Activated T-cell treated with anti-CD3 and anti-CD28 coated beads for 24 hours (primary cell): ENCODE measurements at places on chromosomes 7 and 10.

- DNase-seq: no peak
Measured at GRCh38 chr7:26868841-26869495, 4.6 kb upstream of the SKAP2 start.

GRCh38 chr10:32190890-32191491, 134.8 kb upstream of the KIF5B start:
- no peak for DNase-seq

DNA sequence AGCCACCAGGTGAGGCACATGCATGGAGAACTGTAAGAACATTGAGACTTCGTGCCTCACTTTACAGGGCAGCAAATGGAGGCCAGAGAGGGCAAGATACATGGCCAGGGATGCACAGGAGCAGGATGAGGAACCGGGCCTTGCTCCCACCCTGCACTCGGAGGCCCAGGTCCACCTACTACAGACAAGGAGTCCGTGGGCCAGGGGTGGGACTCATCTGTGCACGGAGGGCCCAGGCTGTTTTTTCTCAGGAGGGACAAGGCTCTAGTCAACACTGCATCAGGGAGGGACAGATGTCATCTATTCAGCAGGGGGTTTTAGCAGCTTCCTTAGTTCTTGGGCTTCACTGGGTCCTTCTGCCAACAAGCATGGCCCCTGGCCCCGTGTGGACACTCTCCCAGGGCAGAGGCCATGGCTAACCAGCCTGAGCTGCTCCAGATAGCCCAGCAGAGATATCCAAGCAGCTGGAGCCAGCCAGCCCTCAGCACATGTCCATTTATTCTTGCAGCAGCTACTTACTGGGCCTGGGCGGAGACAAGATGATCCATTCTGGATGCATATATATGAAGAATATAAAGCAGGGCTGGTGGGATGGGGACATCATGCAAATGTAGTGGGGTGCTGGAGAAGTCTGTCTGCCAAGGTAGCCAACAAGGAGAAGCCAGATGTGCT, 134.5 kb upstream of the RET start:
- no peak for DNase-seq

GRCh38 chr7:12314199-12314598, 89.5 kb downstream of the VWDE start:
- DNase-seq: no peak

- no peak for DNase-seq
Measured at GRCh38 chr7:4470246-4470645, 211.8 kb upstream of the FOXK1 start.

- no peak for DNase-seq
Measured at GRCh38 chr10:35501923-35502322, 103.2 kb upstream of the GJD4 start.

DNA sequence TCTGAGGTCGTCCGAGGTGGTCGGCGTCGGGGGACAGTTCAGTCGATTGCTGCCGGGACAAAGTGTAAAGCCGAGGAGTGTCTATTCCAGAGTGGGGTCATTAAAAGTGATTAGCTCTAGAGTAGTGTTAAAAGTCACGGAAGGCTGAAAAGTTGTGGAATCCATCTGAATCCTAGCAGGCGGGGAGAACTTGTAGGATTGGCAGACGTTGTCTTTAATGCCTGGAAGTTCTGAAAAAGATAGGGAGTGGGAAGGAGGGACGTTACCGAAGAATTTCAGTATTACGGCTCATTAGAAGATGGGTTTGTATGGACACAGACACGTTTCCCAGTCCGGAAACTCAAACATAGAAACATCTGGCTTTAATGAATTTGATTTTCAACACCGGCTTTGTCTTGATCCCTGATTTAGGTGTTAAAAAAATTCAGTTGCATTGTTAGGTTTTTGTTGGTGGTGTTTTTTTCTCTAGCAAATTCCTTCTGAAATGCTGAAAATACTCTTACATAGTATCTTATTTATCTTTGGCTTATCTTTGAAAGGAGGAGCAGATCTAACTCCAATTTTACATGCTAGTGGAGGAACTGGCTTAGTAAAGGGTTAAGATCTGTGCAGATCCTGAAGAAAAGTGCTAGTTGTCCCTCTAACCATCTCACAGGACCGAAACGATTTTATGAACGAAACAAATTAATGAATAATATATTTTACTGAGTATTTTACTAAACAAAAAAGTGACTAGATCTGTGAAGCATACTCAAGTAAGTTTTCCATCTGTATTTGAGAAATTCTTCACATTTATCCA, 900 bp downstream of the MKLN1 start:
- no peak for DNase-seq

DNA sequence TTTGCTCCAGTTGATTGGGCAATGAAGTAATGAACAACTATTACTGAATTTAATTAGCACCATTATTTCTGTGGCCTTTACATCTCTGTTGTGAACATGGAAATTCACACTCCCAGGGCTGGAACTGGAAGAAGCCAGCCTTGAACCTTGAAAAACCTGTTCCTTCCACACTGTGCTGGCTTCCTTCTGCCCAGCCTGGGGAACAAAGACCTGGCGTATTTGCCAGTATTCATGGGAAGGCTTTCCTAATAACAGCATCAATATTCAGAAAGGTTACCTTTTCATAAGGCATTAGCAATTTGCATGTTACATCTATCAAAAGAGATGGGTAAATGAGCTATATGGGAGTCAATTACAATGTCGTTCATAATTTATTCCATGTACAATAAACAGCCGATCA, 1.3 kb downstream of the C10orf90 start:
- DNase-seq: no peak

DNA sequence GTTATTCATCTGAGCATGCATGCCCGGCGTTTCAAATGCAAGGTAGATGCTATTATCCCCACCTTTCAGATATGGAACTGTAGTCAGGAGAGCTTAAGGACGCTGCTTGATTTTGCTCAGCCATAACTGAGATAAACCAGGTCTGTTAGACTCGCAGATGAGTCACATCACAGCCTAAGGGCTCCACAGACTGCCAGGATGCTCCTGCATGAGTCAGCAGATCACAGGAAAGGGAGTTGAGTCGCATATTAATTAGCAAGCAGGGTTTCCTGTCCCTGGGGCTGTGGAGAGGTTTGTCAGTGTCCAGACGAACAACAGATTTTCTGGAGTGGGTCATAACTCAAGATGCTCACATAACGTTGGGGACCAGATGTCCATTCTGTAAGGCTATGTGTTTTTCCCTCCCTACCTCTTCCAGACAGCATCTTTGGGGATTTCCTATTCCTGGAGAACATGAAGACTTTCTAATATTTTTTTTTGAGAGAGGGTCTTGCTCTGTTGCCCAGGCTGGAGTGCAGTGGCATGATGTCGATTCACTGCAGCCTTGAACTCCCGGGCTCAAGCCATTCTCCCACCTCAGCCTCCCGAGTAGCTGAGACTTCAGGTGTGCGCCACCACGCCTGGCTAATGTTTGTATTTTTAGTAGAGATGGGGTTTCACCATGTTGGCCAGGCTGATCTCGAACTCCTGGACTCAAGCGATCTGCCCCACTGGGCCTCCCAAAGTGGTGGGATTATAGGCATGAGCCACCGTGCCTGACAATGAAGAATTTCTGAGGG, 36.7 kb downstream of the PFKFB3 start:
- peak; percentile 69 for DNase-seq

- DNase-seq: no peak
Measured at GRCh38 chr10:124906551-124907001, 35.3 kb upstream of the ZRANB1 start.

DNA sequence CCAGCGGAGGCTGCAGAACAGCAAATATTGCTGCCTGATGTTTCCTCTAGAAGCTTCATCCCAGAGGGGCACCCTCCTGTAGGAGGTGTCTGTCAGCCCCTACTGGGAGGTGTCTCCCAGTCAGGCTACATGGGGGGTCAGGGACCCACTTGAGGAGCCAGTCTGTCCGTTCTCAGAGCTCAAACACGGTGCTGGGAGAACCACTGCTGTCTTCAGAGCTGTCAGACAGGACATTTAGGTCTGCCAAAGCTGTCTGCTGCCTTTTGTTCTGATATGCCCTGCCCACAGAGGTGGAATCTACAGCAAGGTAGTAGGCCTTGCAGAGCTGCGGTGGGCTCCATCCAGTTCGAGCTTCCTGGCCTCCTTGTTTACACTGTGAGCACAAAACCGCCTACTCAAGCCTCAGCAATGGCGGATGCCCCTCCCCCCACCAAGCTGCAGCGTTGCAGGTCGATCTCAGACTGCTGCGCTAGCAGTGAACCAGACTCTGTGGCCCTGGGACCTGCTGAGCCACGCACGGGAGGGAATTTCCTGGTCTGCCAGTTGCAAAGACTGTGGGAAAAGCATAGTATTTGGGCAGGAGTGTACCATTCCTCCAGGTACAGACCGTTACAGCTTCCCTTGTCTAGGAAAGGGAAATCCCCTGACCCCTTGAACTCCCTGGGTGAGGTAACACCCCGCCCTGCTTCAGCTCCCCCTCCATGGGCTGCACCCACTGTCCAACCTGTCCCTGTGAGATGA, 17.7 kb upstream of the MINDY3 start:
- DNase-seq: no peak

GRCh38 chr7:112573302-112574039, 92.7 kb downstream of the LSMEM1 start:
- no peak for DNase-seq

DNA sequence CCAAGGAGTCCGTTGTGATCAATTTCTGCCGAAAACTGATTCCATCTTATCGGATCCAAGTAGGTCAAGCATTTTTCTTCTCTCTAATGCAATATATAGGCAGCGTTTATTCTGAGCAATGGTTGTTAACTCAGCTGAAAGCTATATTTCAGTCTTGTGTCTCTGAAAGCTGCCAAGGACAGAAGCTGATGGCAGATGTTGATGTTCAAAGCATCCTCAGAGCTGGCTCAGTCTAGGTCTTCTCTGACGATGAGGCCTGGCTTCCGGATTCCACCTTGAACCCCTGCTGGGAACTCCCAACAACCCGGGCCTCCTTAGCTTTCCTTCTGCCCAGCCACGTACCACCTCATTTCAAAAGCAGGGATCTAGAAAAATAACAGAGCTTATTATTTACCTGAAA, 863.6 kb downstream of the NRG3 start:
- DNase-seq: no peak

DNA sequence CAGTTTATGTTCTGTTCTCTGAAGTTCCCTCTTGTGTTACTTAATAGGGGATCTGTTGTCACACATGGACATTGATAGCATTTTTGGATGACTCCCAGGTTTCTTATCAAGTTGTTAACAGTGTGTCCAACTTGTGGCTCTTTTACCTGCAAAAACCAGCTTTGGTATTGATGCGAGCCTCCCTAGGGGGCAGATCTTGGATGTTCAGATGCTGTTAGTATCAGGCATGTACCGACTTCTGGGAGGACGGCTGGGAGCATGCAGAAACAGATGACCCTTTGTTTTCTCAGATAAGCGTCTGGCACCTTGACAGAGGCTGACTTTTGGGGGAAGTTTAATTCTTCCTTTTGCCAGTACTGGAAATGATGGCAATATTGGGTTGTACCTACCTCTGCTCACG, 2.2 kb downstream of the PLPP4 start:
- DNase-seq: no peak

GRCh38 chr10:122263971-122264370, 7.1 kb upstream of the BTBD16 start:
- DNase-seq: no peak

GRCh38 chr10:2205406-2205805, 468.1 kb upstream of the ADARB2 start:
- no peak for DNase-seq

GRCh38 chr10:3827266-3827665, 42.3 kb upstream of the KLF6 start:
- no peak for DNase-seq

- DNase-seq: no peak
Measured at GRCh38 chr10:128009372-128010126, 102.6 kb downstream of the PTPRE start.

- peak; percentile 8 for DNase-seq
Measured at GRCh38 chr10:21372651-21373410, 152.7 kb downstream of the SKIDA1 start.

DNA sequence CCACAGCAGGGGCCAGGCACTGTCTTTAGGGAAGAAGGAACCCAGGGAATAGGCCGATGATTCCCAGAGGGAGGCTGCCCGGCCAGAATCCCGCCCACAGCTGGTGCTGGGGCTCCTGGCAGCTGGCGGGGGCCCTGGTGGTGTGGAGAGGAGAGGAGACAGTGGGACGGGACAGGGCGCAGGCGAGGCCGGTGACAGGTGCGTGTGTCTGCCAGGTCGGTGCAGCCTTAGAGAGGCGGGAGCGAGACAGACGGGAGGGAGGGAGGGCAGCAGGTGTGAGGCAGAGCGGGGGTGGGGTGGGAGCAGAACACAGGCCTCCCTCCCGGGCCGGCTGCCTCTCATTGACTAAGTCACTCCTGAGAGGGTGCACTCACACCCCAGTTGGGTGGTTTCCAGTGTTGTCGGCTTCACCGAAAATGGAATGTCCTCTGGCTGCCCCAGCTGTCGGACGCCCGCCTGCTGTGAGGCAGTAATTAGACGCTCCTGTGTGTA, 55.2 kb downstream of the ELFN1 start:
- DNase-seq: no peak

DNA sequence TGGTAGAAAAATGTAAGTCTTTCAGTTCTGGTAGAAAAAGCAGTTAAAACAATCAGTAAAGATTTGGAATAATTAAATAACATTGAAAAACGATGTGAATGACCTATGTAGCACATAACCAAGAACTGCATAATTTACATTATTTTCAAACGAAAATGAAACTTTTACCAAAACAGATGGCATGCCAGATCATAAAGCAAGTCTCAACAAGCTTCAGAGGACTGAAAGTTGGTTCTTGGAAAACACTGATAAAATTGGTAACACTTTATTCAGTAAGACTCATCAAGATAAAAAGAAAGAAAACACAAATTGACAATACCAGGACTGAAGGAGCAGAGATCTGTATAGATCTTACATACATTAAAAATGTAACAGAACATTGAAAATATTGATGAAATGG, 92.8 kb downstream of the VIPR2 start:
- no peak for DNase-seq

GRCh38 chr10:102710609-102711008, 3.6 kb downstream of the ARL3 start:
- no peak for DNase-seq

DNA sequence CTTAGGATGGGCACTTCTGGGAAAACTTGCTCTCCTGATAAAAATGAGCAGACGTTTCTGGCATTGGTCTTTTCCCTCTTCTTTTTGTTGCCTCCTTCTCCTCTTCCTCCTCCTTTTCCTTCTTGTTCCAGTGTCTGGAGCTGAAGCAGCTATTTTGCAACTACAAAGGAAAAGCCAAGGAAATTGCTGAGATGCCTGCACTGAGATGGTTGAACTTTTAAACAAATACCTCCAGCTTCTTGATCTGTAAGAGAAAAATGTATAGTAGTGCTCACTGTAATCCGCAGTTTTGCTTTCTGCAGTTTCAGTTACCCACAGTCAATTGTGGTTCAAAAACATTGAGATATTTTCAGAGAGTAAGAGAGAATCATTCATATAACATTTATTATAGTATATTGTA, 7.5 kb upstream of the SND1 start:
- DNase-seq: no peak
